ENCODE measurements at places on chromosomes 11 and 22.

DNA sequence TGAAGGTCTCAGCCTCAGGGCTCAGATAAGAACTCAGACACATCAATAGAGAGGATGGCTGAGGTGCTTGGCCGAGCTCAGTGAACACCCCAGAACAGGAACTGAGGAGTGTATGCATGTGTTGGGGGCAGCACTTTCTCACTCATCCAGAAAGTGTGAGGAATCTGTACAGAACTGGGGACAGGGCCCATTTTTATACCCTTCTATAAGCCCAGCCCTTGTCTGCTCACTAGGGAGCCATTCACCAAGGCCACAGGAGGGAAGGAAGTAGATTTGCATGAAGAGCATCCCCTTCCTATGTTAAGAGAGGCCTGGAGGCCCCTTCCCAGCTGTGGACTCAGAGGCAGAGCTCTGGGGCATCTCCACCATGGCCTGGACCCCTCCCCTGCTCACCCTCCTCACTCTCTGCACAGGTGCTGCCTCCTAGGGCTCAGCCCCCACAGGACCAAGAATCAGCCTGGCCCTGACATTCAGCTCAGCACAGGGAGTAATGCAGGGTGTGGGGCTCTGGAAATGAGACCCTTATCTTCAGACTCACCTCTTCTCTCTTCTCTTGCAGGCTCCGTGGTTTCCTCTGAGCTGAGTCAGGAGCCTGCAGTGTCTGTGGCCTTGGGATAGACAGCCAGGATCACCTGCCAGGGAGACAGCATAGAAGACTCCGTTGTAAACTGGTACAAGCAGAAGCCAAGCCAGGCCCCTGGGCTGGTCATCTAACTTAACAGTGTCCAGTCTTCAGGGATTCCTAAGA lies 39.9 kb upstream of the GGTLC2 start:
- DNase-seq: no peak

GRCh38 chr11:69744435-69744834 lies 30.7 kb downstream of the FGF4 start:
- DNase-seq: no peak

- no peak for DNase-seq
Observed at GRCh38 chr11:101128571-101129202, 926 bp downstream of the PGR start.

DNA sequence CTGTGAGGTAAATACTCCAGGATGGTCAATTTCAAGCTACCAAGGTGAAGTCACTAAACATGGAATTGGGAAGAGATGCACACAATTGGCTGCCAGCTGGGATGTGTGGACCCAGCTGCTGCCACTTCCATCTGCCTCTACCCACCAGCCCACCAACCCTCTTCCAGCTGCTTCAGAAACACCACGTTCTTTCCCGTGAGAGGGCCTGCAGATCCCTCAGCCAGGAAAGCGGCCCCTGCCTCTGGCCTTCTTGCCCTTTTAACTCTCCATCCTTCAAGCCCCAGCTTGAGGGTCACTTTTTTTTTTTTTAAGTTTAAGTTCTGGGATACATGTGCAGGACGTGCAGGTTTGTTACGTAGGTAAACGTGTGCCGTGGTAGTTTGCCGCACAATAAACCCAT lies 20.0 kb downstream of the PRG3 start:
- no peak for DNase-seq

DNA sequence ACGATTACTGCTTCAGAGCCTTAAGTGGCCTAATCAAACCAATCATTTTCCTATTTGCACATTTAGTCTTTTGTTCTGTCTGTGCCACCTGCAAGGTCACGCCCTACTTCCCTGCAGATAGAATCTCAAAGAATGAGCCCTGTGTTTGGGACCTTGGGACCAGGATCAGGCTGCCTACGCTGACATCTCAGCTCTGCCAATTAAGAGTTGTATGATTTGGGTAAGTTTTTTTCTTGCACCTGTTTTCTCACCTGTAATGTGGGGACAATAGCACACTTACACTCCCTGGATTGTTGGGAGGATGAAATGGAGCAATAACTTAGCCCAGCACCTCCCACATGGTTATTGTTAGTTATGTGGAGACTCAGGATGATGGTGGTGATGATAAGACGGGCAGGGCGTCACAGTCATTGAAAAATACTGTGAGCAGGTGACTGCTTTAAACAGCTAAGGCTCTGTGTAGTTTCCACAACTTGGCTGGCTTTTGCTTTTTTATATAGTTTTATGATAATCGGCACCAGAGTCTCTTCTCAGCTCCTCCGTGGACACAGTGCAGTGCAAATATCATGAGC lies 155.0 kb downstream of the ADAMTS15 start:
- DNase-seq: no peak

- no peak for DNase-seq
Observed at GRCh38 chr11:134151083-134151747, 72.6 kb downstream of the NCAPD3 start.

- DNase-seq: peak; percentile 25
Observed at GRCh38 chr11:10405865-10406592, 49.0 kb upstream of the AMPD3 start.

GRCh38 chr11:124769806-124770774 lies 8.0 kb upstream of the ESAM start:
- no peak for DNase-seq

GRCh38 chr22:49062155-49062801 lies 765.4 kb downstream of the BRD1 start:
- no peak for DNase-seq

GRCh38 chr11:63227521-63228107 lies 15.8 kb downstream of the SLC22A25 start:
- no peak for DNase-seq

DNA sequence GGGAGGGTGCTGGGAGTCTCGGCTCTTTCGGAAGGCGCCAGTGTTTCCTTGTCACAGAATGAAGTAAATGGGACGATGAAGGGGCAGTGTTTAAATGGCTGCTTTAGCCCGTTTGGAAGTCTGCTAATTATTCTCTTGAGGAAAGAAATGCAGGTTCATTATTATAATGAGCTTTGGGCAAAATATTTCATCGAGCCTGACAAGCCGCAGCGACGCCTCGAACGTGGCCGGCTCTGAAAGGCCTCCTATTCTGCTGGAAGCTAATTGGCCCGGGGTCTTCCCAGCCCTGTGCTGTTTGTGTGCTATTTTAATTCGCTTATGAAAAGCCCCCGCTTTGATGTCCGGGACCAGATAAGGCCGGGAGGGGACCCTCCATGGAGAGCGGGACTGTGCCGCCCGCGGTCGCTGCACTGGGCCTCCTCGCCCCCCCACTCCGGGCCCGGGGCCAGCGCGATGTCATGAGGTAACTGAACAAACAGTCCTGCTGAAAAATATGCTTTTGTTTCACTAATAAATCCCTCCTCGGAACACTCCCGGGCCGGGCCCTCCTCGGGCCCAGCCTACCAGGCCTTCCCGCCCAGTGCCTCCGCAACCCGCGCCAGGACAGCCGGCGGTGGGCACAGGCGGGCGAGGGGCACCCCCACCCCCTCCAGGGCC lies 78.4 kb downstream of the CDKN1C start:
- no peak for DNase-seq

- no peak for DNase-seq
Observed at GRCh38 chr11:1373536-1374214, 16.1 kb upstream of the BRSK2 start.

DNA sequence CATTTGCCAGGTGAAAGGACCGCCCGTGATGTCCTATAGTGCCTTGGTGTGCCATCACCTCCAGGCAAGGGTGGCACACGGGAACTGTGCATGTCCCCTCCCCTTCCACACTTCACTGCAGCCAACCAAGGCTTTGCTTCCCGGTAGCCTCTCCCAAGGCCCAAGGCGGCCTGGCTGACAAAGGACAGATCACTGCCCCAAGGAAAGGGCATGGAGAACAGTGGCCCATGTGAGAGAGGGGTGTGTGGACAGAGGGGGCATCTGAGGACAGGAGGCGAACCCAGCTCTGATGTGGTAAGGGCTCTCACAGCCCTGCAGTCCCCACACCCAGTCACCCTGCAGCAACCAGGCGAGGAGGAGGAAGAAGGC lies 50.4 kb downstream of the RPUSD4 start:
- DNase-seq: no peak

DNA sequence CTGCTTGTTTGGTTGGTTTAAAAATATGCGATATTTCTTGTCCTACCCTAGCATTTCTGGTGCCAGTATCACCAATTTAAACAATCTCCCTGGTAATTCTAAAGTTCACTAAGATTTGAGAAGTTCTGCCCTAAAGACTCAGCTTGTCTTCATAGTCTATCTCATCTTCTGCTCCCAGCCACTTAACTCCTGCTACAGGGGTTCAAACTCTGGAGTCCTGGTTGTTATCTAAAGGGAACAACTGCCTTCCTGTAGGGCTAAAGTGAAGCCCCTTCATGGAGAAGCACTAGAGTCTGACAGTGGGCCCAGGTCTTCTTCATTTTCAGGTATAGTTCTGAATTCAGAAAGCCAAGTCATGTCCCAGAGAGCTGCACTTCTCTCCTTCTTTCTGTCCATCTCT lies 73.2 kb downstream of the CTNND1 start:
- no peak for DNase-seq

- DNase-seq: no peak
Observed at GRCh38 chr11:45395947-45396346, 109.8 kb upstream of the SYT13 start.

DNA sequence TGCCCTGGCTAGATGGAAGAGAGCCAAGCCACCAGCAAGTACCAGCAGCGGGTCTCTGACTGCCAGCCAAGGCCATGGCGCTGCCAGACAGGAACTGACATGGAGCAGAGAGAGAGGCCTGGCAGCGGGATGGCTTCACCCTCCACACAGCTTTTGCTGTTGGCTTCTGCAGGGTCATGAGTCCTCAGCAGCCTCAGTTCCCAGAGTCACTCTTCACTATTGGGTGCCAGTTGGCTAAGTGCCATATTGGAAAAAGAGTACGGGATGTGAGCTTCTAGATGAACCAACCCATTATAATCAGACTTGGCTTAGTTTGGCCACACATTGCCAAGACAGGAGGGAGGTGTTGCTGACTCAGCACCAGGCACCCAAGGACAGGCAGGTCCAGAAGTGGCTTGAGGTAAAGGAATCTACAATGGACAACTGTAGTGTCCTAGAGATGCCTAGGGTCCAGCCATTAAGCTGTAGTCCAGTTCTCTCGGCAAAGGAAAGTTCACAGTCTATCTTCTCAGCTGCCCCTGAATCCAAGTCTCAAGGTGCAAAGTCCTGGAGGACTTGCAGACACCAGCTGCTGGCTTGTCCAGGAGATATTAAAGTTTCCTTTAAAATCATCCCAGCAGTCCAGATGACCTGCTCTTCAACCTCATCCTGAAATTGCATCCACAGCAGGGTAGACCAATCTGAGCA lies 40.7 kb upstream of the POU2AF1 start:
- DNase-seq: peak; percentile 29

DNA sequence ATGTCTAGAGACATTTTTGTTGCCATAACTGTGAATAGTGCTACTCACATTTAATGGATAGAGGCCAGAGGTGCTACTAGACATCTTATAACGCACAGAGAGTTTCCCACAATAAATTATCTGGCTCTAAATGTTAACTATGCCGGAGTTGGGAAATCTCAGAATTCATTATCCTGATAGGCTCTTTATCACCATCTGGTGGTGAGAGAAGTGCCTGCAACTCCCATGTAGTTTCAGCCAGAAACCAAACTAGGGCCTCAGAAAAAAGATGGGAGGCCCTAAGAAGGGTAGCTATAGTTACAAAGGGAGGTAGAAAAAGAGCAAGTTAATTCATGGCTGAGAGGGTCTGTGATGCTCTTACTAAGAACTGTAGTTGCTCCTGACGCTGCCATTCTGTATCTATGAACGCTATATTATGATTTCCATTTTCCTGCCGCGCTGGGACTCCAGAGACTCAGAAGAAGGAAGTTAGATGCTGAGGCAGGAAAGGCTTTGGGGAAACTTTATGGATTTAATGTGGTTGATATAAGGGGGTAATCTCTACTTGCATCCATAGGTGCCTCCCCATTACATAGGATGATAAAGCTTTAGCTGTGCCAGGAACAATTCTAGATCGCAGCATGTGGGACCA lies 22.9 kb upstream of the MRPL17 start:
- DNase-seq: no peak

DNA sequence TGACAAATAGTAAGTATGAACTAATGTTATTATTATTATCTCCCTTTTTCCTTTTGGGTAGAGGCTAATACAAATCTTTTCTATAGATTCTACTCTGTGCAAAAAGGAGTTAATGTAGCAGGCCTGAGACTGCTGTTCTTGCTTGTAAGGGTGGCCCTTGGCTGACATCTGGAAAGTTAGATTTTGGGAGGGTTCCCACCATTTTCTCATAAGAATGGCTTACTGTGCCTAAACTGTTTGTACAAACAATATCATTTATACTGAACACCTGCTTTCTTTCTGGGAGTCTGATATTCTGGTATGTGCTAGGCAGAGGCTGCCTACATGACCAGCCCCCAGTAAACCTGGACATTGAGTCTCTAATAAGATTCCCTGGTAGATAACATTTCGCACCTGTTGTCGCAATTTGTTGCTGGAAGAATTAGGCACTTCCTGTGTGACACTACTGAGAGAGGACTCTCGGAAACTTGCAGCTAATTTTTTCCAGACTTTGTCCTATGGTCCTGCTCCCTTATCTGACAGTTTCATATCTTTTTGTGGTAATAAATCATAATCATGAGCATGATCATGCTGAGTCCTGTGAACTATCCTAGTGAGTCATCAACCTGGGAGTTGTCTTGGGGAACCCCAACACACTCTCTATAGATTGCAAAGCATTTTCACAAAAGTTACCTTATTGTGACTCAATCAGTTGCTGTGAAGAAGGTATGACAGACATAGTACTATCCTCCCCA lies 257.7 kb upstream of the CCDC90B start:
- no peak for DNase-seq

- no peak for DNase-seq
Observed at GRCh38 chr22:45805413-45805812, 133.8 kb downstream of the ATXN10 start.

DNA sequence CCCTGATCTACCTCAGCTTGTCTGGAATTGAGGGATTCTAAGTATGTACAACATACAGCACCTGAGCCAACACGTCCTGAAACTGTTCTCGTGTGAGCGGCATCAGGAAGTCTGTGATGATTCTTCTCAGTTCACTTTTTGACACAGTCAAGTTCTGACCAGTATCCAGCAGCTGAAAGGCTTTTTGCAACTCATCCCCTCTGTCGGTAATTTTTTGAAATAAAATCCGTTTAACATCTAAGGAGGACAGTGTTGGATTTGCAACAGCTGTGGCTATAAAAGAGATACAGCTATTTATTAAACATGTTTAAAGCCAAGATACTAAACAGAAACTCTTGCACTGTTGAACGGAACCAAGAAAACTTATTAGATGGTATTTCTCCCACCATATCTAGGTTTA lies 39.3 kb downstream of the EFCAB6 start:
- DNase-seq: no peak

GRCh38 chr11:78690352-78690987 lies 115.8 kb upstream of the NARS2 start:
- no peak for DNase-seq

- no peak for DNase-seq
Observed at GRCh38 chr22:26608129-26608528, 9.7 kb downstream of the CRYBB1 start.

Measured in nucleus accumbens (tissue), 56 donors.